ENCODE measurements at places on chromosomes 3 and 15. TPM values are rescaled to one million over a fixed set of nuclear protein-coding genes. Genes with fewer than 3 reads are reported as not detected.
A peak's percentile ranks its signal among the peaks of the same experiment; 100 is the strongest.

DNA sequence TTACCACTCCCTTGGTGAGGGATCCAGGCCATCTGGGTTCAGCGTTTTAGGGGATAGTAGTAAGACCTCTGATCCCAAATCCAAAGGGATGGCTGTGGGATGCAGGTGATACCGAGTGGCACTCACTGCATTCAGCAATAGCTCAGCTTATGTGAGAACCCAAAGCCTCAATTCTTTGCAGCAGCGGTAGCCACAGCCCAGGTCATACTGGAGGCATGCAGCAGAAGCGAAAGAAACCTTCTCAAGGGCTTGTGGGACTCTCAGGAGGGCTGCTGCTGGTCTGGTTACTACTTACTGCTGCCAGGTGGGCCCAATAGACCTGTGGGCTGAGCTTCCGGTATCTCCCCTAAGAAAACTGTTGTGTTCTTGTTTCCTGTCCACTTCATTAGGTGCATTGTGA, 38.0 kb downstream of the CHCHD6 start:
- no peak for DNase-seq

The ATR gene
- total RNA-seq, result 12.5 TPM

DNA sequence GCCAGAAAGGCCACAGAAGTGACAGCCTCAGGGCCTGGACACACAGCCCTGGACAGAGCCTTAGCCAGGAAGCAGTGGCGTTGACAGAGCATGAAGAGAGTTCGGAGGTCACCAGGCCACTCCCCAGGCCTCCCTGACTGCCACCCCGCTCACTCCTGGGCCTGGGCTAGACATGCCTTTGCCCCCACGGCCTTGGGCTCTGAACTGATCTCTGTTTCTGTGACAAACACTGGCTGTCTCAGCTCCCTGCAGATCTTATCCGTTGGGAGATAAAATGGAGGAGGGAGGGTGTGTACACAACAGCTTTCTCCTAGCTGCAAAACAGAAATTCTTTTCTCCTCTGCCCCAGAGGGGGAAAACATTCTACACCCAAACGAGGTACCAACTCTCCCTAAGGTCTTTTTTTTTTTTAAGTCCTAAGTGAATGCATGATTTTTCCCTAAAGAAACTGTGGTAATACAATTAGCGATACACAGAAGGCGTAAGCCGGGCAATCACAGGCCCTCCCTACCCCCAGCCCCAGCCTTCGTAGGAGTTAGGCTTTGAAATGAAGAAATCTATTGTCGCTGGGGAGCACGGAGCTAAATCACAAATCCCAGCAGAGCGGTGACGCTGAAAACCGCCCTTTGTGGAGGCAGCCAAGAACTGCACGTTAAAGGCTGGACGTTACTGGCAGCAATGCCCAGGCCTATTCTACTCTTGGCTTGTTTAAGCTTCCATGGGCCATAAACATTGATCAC, 45.0 kb downstream of the SRGAP3 start:
- DNase-seq, result no peak

GRCh38 chr3:53046171-53047170, 598 bp upstream of the SFMBT1 start:
- DNase-seq, result peak; percentile 58

- no peak for DNase-seq
Observed at GRCh38 chr3:143497382-143497781, 350.9 kb downstream of the SLC9A9 start.

Measured in left cardiac atrium (tissue), 4 donors.